ENCODE measurements at places on chromosomes 7 and 10.

GRCh38 chr10:126521399-126521798 is 133.1 kb upstream of the ADAM12 start:
- DNase-seq = no peak

- DNase-seq = no peak
Observed at GRCh38 chr7:95545007-95545615, 51.2 kb downstream of the PDK4 start.

GRCh38 chr10:97080051-97080776 is 105.5 kb downstream of the SLIT1 start:
- no peak for DNase-seq

DNA sequence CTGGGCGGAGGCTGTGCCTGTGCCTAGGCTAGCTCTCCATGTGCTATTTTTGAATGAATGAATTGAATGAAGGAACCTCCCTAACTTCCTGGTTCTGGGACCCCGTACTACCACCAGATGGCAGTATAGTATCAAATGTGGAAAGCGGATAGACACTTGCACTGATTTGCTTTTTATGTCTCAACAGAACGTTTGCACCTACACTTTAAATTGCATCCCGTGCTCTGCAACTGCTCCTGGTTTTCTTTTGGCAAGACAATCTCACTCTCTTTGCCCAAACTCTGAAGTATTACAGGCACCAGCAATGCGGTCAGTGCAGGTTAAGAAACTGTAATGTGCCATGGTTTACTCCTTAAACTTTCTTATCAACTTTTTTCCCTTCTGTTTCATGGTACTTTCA is 6.5 kb downstream of the FZD8 start:
- DNase-seq = peak; percentile 39

- no peak for DNase-seq
Observed at GRCh38 chr7:6392712-6393666, 54.8 kb downstream of the DAGLB start.

DNA sequence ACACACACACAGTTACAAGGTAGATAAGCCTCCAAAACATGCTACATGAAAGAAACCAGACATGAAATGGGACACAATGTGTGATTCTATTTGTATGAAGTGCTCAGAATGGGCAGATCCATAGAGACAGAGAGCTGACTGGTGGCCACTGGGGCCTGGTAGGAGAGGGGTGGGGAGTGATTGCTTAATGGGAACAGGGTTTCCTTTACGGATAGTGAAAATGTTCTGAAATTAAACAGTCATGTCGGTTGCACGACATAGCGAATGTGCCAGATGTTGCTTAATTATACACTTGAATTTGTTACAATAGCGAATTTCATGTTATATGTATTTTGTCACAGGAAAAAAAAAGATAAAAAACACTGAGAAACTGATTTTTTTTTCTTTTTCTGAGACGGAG is 122.3 kb downstream of the SPDYE5 start:
- no peak for DNase-seq
